GM12891 (cell line): ENCODE measurements at places on chromosomes 1 and 21.

- no peak for DNase-seq
Measured at GRCh38 chr1:234361102-234361603, 12.1 kb upstream of the COA6 start.

- DNase-seq: no peak
Measured at GRCh38 chr1:31022259-31022658, 43.3 kb downstream of the PUM1 start.

GRCh38 chr1:99230695-99231094, 33.6 kb upstream of the PLPPR4 start:
- no peak for DNase-seq

GRCh38 chr1:15876357-15877055, 29.0 kb downstream of the SPEN start:
- DNase-seq: no peak

DNA sequence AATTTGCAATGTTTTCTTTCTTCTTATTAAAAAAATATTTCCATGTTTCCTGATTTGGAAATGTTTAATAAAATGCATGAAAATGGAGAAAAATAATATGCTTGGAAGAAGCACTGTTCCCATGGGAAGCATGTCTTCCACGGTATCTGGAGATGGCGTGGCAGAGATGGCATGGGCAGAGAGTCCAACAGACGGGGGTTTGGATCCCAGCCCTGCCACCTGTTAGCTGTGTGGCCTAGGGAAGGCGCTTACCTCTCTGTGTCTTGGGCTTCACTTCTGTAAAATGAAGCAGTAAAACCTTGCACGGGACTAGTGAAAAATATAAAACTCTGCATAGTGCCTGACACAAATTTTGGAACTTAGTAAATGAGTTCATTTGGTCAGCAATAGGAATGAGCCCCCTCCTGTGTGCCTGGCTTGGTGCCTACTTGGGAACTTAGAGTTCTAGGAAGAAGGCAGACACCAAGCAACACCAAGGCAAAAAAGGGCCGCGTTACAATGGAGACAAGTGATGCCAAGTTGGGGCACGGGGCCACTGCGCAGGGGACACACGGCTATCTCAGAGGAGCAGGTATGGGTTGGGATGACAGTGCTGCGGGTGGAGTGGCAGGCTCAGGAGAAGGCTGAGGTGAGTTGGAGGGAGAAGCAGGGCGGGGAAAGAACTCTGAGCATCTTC, 124.2 kb downstream of the KCNN3 start:
- no peak for DNase-seq

- DNase-seq: no peak
Measured at GRCh38 chr1:75785320-75785982, 605 bp upstream of the RABGGTB start.

GRCh38 chr1:24107462-24108138, 4.3 kb downstream of the MYOM3 start:
- DNase-seq: no peak

- DNase-seq: no peak
Measured at GRCh38 chr1:46525253-46525983, 26.0 kb downstream of the KNCN start.

DNA sequence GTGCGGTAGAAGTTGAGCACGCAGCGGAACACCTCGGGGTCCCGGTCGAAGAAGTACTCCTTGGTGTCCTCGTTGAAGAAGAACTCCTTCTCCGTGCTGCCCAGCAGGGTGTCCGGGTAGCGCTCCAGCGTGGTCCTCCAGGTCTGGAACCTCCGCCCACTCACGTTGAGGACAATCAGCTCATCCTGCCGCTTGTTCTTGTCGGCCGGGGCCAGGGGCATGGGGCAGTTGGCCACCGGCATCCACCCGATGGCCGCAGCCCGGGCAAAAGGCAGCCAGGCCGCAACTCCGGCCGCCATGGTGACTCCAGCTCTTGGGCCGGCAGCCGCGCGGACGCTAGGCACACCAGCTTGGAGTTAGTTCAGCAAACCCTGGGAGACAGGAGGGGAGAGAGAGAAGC, 7.0 kb downstream of the KCND3 start:
- no peak for DNase-seq

DNA sequence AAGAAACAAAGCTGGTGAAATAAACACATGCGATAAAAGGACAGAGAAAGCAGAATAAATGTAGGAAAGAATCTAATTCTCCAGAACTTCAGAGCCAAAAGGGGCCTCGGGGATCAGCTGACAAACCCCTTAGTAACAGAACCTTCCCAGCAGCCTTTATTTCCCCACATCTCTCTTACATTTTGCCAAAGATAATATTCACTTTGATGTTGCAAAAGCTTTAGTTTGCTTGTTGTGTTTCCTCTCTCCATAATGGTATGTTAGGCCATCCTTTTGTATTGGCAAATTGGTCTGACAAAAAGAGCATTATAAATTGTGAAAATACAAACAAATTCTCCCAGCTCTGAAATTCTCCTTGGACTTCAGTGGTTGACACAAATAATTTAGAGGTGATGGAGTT, 54.9 kb downstream of the OPTC start:
- DNase-seq: no peak

GRCh38 chr21:15776818-15777217, 47.0 kb downstream of the USP25 start:
- DNase-seq: no peak

- no peak for DNase-seq
Measured at GRCh38 chr1:107003972-107004371, 52.5 kb upstream of the PRMT6 start.

- no peak for DNase-seq
Measured at GRCh38 chr1:162091681-162092524, 22.4 kb downstream of the NOS1AP start.

GRCh38 chr1:71919811-71920509, 362.4 kb downstream of the NEGR1 start:
- DNase-seq: no peak

DNA sequence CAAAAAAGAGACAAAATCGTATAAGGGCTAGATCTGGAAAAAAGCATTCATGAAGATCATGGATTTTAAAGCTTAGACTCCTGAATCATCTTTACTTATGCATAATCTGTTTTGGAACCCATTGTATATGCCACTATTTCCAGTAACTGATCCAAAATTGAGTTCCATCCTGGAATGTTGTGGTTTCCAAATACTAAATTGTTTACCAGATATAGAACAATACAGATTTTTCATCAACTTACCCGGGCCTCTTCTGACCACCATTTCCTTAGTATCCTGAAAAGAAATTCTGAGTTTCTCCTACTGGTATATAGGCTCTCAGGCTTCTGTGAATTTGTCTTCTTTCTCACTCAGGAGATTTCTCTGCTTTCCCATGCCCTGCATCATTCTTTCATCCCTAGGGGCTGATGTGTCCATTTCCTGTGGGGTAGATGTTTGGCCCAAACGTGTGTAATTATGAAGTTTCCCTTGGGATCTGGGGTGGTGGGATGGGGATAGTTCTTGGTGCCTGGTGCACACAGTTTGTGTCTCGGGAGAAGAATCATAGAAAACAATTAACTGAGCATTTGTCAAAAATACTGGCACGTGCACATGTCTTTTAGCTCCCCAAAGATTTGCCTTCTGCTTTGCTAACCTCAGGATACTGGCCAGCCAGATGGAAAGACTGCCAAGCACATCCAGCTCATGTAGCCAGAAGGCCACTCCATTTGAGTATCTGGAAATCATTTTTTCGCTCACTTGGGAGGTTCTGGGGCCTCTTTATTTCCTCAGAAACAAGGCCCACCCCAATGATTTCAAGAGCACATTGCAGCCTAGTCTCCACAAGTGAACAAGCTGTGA, 127.8 kb downstream of the NTMT2 start:
- DNase-seq: no peak

GRCh38 chr21:38434913-38435533, 63.3 kb downstream of the ERG start:
- DNase-seq: no peak
